Stimulated activated CD4-positive, alpha-beta T cell treated with anti-CD3 and anti-CD28 coated beads, Interleukin-4, amount 100 ng/mL, for 1 hour (primary cell): ENCODE measurements at places on chromosomes 2 and 18.

DNA sequence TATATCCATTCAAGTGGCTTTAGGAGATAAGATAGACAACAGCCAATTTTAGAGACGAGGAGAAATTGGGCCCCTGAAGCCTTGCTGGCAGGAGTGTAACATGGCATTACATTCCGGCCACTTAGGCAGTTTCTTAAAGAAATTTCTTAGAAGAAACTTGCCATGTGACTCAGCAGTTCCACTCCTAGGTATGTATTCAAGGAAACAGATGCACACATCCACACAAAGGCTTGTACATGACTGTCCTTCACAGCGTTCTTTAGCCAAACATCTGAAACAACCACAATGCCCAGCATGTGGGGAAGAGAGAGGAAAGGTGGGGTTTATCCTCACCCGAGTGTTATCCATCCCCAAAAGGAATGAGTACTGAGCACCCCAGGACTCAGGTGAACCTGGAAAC lies 107.1 kb downstream of the NFATC1 start:
- no peak for DNase-seq

GRCh38 chr2:3447789-3448317 lies 68.4 kb downstream of the TRAPPC12 start:
- DNase-seq: no peak

DNA sequence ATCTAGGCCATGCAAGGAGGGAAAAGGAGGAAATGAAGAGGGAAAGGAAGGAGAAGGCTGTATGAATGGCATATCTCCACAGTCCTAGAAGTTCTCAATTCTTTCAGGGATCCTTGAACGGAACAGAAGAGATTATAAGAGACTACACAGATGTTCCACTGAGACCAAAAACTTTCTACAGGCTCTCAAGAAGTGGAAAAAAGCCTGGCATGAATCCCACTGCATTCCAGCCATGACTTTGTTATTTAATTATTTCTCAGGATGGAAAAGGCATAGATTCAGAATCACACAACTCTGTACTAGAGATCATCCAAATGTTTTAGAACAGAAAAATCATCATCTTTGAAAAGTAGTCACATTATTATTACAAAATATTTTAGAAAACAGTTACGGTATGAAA lies 131.7 kb upstream of the CDH20 start:
- no peak for DNase-seq

- DNase-seq: no peak
Measured at GRCh38 chr18:13606604-13607254, 119.6 kb downstream of the FAM210A start.

GRCh38 chr2:199064201-199064600 lies 393.5 kb downstream of the SATB2 start:
- DNase-seq: no peak

DNA sequence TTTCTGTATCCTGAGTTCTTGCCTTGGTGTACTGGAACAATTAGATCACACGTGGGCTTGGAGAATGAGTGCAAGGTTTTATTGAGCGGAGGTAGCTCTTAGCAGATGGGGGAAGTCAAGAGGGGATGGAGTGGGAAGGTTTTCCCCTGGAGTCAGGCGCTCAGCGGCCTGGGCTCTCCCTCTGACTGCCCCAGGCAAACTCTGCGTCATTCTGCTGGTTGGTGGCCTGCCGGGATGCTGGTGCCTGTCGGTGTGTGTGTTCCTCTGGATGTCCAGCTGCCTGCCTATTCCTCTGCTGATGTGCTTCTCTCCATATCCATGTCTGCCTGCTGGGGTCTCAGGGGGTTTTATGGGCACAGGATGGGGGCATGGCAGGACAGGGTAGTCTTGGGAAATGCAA lies 111.0 kb downstream of the TRIB2 start:
- DNase-seq: no peak

- DNase-seq: no peak
Measured at GRCh38 chr2:69309351-69310110, 77.5 kb downstream of the GFPT1 start.

DNA sequence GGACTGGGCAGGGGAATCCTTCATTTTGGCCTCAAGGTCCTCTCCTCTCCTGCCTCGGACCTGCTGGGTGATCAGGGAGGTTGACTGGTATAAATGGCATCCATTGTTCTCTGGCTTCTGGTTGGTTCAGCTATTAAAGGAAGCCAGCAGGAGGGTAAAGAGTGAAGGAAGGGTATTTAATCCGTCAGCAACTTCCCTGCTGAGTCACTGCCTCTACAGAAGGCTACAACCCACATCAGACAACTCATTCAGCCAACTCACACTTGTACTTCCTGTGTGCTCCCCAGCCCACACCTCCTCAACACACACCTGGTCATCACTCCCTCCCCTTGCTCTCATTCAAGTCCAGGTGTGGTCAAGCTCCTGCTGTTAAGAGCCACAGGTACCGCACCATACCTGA lies 68.3 kb upstream of the MRPS9 start:
- no peak for DNase-seq

DNA sequence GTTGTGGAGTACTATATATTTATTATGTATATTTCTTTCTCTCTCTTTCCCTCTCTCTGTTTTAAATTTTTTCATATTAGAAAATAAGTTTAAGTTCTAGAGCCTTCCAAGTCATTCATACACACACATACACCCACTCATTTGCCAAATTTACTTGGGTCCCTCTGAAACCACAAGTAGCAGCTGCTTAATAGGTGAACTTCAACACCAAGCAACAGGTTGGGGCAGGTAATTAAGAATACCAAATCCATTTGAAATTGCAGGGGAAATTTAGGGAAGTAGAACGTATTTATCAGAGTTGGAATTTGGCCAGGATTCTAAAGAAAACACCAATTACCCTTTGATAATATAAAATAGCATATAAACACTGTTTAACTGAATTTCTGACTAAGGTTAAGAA lies 75.0 kb upstream of the RBBP8 start:
- no peak for DNase-seq

DNA sequence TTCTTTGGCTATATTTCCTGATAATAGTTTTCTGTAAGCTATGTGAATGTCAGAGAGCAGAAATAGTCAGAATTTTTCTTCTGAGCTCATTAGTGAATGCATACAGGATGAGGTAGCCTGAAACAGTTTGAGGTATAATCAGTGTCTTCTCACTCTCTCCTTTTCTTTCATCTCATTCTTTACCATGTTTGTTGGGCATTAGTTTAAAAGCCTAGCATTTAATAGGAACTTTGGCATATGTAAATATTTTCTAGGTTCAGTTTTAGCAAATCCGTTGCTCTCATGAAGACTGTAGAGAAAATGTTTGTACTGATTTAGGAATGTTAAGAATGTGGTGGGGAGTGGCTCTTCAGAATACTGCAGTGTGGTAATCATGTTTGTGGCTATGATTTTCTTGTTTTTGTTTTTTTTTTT lies 119.4 kb downstream of the PARD3B start:
- no peak for DNase-seq

DNA sequence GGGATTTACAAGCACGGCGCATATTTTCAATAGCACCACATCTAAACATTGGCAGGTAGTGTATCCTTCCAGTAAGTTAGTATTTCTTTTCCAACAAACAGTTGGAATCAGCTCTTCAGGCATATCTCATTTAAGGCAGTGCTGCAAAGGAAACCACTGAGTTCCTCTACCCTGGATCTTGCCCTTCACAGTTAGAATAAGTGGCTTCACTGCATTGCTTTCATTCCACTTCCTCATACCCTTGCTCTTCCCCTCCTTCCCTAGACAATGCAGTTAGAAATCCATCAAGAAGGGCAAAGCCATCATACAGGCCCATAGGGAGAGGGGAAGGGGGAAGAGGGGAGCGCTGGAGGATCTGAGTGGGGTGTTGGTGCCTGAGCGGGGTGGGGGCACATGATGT lies 173.7 kb downstream of the FBXO15 start:
- no peak for DNase-seq

DNA sequence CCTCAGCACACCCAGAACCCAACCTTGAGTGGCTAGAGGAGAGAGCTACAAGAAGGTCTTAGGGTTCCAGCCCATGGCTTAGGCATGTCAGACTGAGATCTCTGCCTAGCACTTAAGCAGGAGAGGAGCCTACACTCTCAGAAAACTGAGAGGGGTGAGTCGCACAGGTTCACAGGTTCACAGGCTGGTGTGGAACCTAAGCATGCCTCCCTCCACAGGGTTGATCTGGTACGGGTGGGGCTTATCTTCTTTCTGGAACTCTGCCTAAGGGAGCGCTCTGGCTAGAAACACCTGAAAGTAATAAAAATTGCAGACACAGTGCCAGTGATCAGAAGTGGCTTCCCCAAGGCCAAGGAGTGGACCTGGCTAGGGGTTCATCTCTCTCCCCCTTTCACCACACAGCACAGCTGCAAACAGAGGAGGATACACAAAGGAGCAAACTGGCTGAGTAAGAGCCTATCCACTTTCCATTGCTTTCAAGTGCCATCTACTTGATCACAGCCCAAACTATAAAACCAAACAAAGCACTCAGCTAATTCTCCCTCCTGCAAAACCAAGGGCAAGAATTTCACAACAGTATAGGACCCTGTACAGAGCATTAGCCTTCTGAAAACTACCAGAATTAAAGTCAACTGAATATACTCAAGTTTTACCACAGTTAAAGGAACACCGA lies 481.9 kb upstream of the SETBP1 start:
- no peak for DNase-seq

- DNase-seq: no peak
Measured at GRCh38 chr18:44374966-44375365, 305.7 kb upstream of the SETBP1 start.

DNA sequence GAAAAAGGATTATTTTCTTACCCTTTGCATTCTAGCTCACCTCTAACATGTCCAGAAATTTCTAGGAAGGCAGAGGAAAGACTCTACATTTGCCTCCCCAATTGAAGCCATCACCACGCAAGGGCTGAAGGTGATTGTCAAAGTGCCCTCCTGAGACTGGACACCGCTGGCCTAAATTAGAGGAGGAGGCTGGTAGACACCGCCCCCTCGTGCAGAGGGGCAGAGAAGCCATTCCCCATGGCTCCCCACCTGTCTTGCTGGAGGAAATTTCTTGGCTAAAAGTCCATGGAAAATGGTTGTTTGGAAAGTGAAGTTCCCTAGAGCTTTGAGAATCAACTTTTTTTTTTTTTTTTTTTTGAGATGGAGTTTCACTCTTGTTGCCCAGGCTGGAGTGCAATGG lies 31.3 kb upstream of the CREB1 start:
- no peak for DNase-seq

GRCh38 chr2:3771576-3771975 lies 68.2 kb downstream of the DCDC2C start:
- no peak for DNase-seq

DNA sequence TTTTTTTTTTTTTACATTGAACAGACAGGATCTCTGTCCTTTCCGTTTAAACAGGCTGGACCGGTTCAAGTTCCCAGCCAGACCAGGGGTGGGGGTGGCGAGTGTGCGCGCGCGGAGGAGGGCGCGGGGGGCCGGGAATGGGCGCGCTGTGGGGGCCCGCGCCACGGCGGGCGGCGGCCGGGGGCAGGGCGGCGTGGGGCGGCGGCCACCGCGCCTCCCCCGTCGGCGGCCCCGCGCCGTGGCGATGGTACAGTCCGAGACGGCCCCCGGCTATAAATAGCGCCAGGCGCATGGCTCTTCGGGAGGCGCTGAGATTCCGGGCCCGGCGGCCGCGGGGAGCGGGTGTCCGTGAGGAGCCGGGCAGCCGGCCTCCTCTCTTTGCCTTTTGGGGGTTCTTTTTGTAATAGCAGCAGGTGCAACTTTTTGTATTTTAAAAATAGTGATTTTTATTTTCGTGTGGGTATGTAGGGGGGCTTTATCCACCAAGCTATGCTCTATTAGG lies 430 bp upstream of the CELF4 start:
- no peak for DNase-seq

DNA sequence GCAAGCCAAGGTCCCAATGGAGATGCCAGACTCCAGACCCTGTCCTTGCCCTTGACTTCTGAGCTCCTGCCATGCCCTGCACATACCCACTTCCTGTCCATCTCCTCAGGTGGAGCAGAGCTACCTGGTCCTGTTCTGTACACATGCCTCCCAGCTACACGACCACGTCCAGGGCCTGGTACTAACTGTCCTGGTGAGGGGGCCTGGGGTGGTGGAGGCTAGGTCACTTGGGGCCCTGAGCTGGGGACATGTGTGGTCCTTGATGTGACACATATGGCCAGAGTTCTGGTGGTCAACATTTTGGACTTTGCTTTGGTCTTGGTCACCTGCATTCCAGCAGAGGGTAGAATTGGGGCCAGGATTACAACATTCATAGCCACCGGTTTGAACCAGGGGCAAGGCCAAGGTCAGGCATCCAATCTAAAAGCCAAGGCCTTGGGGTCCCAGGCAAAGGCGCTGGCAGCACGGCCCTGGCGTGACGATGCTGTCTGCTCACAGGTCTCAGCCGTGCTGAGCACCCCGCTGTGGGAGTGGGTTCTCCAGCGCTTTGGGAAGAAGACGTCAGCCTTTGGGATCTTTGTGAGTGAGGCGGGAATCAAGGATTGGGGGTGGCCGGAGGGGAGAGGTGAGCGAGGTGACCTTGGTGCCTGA lies 12.6 kb downstream of the MFSD2B start:
- DNase-seq: no peak

DNA sequence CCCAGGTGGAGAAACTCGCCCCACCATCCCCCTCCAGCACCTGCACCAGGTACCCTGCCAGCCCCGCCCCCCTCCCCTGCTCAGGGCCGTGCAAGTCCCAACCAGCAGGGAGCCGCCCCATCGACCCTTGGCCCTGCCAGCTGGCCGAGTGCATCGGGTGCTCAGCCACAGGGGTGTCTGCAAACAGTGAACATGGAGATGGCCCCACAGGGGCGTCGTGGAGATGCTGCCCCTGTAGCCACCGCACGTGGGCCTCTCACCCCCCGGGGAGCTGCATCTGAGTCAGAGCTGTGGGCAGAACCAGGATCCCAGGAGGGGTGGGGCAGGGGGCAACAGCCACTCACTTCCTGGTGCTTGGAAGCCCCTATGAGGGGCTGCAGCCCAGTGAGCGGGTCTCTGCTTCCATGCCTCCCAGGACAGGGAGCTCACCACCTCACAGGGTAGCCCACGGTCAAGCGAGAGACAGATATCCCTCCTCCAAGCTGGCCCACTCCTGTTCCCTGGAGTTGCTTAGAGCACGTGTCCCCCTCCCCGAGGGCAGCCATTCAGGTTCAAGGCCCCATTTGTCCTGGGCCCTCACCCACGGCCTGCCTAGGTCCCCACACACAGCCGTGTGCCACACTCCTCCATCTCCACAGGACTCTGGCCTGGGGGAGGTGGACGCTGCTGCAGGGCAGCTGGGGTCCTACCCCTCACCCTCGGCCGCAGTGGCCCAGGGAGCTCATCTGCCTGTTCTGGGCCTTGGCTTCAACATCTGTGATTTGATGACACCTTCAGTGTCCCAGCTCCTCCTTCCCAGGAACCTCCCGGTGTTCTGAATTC lies 1.1 kb upstream of the MAB21L4 start:
- DNase-seq: no peak

- no peak for DNase-seq
Measured at GRCh38 chr2:130827502-130828251, 9.0 kb upstream of the ARHGEF4 start.

GRCh38 chr2:130936451-130936850 lies 99.7 kb downstream of the ARHGEF4 start:
- DNase-seq: no peak
